Activated CD4-positive, CD25-positive, alpha-beta regulatory T cell treated with anti-CD3 and anti-CD28 coated beads, Interleukin-2, amount 50 U/mL, for 24 hours (primary cell): ENCODE measurements at places on chromosomes 1 and 21.

GRCh38 chr1:12587981-12588640 is 29.9 kb downstream of the DHRS3 start:
- ATAC-seq = peak; percentile 92

- ATAC-seq = no peak
These were observed 19.7 kb upstream of the CCDC27 start for GRCh38 chr1:3732434-3733093.

DNA sequence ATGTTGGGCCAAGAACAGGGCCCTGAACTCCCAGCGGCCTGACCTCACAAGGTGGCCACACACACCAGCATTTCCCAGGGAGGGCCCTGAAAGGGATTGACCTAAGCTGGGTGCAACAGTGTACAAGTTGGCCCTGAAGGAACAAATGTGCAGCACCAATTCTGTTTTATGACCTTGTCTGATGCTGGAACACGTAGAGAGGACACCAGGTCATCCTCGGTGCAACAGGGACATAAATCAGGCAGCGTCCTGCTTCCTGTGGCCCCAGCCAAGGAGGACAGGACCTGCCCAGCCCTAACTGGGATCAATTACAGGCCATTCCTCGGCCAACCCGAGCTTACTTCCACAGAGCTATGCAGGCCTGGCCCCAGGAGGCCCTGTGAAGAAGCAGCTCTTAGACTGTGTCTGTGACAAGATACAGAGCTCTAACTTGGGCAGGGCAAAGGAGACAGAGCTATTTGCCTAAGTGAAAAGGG is 12.8 kb upstream of the PHC2 start:
- ATAC-seq = no peak

DNA sequence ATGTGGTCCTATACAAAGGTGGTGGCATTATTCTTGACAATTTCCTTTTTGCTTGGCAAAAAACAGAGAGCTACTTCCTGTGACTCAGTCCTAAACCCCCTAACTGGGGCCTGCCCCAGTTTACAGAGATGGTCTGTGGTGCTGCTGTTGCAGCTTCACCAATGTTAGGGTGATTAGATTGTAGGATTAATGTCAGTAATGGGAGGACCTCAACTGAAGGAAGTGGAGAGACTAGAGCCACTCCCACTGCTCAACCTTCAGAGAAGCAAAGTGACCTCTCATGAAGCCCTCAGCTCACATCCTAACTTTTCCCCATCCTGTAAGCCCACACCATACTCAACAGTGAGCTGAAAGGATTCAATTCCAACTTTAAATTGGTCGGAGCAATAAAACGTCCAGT is 3.6 kb downstream of the S100A6 start:
- peak; percentile 44 for ATAC-seq

DNA sequence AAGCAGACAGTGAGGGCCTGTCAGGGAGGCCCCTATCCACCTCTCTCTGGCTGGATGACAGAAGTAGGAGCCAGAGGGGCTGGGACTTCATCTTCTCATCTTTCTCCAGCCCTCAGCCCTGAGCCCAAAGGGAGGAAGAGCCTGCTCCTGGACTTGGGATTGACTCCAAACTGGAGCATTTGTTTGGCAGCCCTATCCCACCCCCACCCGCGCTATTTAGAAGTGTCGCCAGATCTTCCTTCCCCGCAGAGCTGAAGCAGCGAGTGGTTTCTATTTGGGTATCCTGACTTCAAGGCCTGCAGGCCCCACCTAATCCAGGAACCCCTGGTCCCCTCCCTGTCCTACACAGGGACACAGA is 9.6 kb downstream of the NES start:
- no peak for ATAC-seq

GRCh38 chr1:198959676-198960075 is 320.8 kb downstream of the PTPRC start:
- no peak for ATAC-seq

GRCh38 chr1:98651116-98651632 is 10.3 kb upstream of the SNX7 start:
- no peak for ATAC-seq

GRCh38 chr1:163583661-163584181 is 262.0 kb downstream of the NUF2 start:
- no peak for ATAC-seq

- no peak for ATAC-seq
These were observed 202.0 kb downstream of the NFIA start for GRCh38 chr1:61284248-61284854.

DNA sequence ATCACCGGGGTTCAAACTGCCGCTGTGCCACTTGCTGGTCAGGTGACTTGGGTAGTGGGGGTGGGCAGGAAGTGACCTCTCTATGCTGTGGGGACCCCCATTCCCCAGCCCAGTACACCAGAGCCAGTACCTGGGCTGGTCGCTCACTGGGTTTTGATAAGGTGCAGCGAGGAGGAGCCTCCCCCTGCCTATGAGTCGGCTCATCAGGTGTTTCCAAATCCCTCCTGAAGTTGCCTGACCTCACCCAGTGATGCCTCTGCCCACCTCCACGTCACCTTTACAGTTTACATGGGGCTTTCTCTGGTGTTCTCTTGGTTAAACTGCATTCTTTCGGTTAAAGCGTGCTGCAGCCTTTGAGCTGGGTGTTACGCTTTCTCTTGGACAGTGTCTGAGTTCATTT is 58.2 kb downstream of the ARHGEF10L start:
- no peak for ATAC-seq

DNA sequence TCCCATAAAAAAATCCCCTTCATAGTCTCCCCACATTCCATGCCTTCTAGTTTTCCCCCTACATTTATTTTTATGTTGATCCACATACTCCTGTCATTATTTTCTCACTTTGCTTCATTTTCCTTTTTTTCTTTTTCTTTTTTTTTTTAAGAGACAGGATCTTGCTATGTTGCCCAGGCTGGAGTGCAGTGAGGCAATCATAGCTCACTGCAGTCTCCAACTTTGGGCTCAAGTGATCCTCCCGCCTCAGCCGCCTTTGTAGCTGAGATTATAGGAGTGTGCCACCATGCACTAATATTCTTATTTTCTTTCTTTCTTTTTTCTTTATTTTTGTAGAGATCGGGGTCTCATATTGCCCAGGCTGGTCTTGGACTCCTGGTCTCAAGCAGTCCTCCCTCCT is 7.8 kb downstream of the RNF2 start:
- no peak for ATAC-seq

- no peak for ATAC-seq
These were observed 360.2 kb downstream of the HHIPL2 start for GRCh38 chr1:222187566-222188332.

DNA sequence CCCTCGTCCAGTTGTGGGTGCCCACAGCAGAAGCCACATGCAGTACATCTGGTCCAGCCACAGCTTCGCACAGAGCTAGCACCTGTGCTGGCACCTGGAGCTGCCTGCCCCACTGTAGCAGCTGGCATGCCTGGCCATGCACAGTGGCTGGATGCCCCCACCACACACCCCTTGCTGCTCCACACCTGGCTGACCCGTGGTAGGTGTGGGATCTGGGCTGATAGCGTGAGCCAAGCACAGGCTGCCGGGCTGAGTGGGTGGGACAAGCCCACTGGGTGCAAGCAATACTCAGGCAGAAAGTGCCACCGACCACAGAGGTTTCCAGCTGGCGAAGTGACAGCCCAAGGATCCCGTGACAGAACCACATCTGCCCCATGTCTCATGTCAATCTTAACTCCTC is 30.6 kb upstream of the BACE2 start:
- ATAC-seq = no peak

GRCh38 chr1:118564961-118565703 is 380.1 kb upstream of the SPAG17 start:
- ATAC-seq = no peak

DNA sequence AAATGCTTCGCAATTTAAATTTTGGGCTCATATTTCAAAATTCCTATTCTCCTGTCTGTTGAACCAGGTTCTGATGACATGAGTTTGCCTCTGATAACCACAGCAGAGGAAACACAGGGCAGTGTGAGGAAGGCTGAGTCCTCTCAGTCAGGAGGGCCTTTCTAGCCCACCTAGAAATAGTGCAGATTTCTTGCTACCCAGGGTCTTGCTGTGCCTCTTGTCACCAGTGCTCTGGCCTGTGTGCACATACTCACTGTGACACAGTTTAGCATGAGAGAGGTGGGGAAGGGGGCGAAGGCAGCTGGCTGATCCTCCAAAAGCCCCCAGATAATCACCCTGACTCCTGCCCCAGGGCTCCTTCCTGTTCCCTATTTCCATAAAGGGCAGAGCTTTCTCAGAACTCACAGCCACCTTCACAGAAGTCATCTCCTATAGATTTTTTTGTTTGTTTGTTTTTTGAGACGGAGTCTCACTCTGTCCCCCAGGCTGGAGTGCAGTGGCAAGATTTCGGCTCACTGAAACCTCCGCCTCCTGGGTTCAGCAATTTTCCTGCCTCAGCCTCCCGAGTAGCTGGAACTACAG is 23.7 kb downstream of the ERRFI1 start:
- ATAC-seq = no peak

- ATAC-seq = no peak
These were observed 1536.7 kb upstream of the B3GALT2 start for GRCh38 chr1:194723067-194723466.

- no peak for ATAC-seq
These were observed 241.2 kb downstream of the SETD4 start for GRCh38 chr21:35819134-35819533.

GRCh38 chr21:42533963-42534355 is 20.3 kb downstream of the SLC37A1 start:
- no peak for ATAC-seq

- ATAC-seq = no peak
These were observed 643 bp upstream of the MOV10 start for GRCh38 chr1:112673592-112674439.

DNA sequence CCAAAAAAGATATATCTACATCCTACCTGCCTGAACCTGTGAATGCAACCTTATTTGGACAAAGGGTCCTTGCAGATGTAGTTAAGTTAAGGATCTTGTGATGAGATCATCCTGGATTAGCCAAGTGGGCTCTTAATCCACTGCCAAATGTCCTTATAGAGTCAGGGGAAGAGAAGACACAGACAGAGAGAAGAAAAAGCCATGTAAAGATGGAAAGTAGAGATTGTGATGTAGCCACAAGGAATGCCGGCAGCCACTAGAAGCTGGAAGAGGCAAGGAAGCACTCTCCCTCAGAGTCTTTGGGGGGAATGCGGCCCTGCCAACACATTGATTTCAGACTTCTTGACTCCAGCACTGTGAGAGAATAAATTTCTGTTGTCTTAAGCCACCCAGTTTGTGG is 16.2 kb downstream of the HSD11B1 start:
- ATAC-seq = no peak

GRCh38 chr1:116019653-116020253 is 43.4 kb downstream of the SLC22A15 start:
- no peak for ATAC-seq
